Activated B cell treated with CpG ODN at 0.5 μM for 24 hours (primary cell): ENCODE measurements at places on chromosomes 4 and X. TPM values are rescaled to one million over a fixed set of nuclear protein-coding genes. Genes with fewer than 3 reads are reported as not detected.

- DNase-seq: no peak
Measured at GRCh38 chr4:79273915-79274314, 51.9 kb downstream of the NAA11 start.

GRCh38 chrX:151516538-151517187 lies 46.8 kb upstream of the PASD1 start:
- DNase-seq: no peak

DNA sequence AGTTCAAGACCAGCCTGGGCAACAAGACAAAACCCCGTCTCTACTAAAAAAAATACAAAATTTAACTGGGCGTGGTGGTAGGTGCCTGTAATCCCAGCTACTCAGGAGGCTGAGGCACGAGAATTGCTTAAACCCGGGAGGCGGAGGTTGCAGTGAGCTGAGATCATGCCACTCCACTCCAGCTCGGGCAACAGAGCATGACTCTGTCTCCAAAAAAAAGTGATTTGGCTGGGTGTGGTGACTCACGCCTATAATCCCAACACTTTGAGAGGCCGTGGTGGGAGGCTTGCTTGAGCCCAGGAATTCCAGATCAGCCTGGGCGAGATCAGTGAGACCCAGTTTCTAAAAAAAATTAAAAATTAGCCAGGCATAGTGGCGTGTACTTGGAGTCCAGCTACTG lies 4.1 kb downstream of the OPHN1 start:
- no peak for DNase-seq

DNA sequence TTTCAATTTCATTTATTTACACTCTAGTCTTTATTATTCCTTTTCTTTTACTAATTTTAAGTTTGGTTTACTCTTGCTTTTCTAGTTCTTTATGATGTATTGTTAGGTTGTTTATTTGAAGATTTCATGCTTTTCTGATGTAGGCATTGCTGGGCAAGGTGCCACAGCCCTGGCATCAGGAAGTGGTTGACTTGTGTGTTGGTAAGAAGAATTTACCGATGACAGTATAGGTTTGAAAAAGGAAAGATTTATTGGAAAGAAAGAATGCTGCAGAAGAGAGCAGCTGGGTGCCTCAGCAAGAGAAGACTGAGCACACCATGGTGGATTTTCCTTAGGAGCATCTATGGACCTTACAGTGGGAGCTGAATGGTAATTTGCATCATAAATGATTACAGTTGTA lies 153.2 kb downstream of the KLF8 start:
- no peak for DNase-seq

GRCh38 chr4:60221866-60222265 lies 978.3 kb upstream of the ADGRL3 start:
- no peak for DNase-seq

GRCh38 chr4:169080981-169081380 lies 70.9 kb upstream of the CBR4 start:
- DNase-seq: no peak

DNA sequence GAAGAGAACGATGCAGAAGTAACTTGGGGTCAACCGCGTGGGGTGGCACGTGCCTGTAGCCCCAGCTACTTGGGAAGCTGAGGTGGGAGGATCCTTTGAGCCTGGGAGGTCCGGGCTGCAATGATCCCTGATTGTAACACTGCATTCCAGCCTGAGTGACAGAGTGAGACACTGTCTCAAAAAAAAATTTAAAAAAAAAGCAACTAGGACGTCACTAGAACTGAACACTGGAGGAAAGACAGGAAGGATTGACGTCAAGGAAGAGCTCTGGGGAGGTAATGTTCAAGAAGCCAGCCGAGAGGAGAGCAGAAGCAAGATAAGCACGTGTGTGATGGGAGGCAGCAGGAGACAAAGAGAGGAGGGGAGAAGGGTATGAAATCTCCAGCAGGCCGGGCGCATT lies 28.7 kb downstream of the S100G start:
- DNase-seq: no peak

DNA sequence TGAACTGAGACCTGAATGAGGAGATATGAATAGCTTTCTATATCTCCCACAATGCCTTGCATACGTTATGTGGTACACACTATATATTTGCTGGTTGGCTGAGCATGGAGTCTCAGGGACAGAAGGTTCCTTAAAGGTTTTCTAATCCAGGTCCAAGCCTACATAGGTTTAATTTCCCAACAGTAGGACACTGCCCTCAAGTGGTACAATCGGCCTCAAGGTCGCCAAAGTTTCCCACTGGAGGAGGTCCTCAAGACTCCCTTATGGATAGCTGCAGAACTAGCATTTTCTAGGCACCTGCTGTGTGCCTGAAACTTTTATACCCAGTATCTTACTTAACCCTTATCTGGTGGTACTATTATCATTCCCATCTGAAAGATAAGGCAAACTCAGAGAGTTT lies 21.0 kb upstream of the EFNB1 start:
- no peak for DNase-seq

RHOH gene
- total RNA-seq: 174 and 183 TPM in 2 replicates

NAT8L gene
- total RNA-seq: 0.15 and 0.24 TPM in 2 replicates

DCHS2 gene
- total RNA-seq: 0.02 and 0.13 TPM in 2 replicates

PUDP gene
- 14.0 and 15.0 TPM in 2 replicates for total RNA-seq

TEX13B gene
- not detected in 2 replicates for total RNA-seq

IL13RA2 gene
- not detected in 2 replicates for total RNA-seq
